ENCODE measurements at places on chromosomes 7 and 10. TPM values are rescaled to one million over a fixed set of nuclear protein-coding genes. Genes with fewer than 3 reads are reported as not detected.

The MAGI2 gene
- 20.2 TPM for total RNA-seq

The CCDC3 gene
- 13.0 TPM for total RNA-seq

The SH2D4B gene
- 0.15 TPM for total RNA-seq

The EN2 gene
- 0.32 TPM for total RNA-seq

The LIPF gene
- not detected for total RNA-seq

The PLAC9 gene
- 66.2 TPM for total RNA-seq

The VWDE gene
- total RNA-seq = not detected

The FGFR2 gene
- total RNA-seq = 62.8 TPM

Measured in breast epithelium (tissue), 4 donors.